ENCODE measurements at places on chromosomes 16 and 17.

DNA sequence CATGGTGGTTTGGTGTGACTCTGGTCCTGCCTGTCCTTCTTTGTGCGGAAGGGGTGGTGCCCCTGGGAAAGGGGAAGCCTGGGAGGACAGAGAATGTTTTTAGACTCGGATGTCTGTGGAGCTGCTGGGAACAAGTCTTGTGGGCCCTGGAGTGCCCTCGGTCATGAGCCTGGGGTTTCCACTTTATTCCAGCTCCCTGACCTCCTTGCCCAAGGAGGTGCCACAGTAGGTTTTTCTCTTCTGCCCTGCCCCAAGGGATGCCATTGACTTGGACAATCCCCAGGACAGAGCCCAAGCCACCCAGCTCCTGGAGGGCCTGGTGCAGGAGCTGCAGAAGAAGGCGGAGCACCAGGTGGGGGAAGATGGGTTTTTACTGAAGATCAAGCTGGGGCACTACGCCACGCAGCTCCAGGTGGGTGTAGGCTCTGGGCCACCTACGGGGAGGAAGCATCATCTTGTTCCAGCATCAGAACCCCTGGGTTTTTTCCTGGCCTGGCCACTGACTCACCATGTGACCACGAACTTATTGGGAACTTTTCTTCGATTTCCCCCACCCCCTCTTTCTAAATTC, 1.4 kb downstream of the STAT5A start:
- no peak for DNase-seq

DNA sequence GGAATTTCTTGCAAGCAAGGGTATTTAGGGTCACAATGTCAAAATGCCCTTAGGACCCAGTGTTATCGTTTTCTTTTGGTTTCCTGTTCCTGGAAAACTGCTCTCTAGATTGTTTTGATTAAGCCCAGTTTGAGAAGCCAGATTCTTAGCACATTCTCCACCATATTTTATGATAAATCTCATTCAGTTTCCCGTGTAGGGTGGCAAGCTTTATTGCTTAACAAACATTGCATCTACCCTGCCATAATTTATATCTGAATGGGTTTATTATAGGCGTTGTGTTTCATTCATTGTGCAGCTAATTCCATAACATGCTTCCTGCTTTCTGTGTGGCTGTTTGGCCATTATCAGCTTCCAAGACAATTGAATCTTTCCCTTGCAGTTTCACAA, 389.1 kb upstream of the DYNLRB2 start:
- DNase-seq: no peak

DNA sequence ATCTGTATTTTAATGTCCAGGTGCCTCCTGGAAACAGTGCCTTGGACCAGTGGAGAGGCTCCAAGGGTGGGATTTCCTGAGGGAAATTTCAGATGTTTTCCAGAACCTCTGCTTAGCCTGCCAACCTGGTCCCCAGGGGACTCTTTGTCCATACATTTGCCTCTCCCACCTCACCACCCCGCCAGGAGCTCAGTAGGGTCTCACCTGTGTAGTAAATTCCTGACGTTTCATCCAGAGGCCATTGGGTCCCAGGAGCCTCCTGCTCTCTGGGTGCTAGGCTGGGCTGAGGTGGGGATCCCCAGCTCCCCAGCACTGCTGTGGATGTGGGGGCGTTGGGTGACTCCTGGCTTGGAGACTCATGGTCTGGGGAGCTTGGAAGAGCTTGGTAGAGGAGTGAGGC, 2.7 kb downstream of the NLRP1 start:
- no peak for DNase-seq

DNA sequence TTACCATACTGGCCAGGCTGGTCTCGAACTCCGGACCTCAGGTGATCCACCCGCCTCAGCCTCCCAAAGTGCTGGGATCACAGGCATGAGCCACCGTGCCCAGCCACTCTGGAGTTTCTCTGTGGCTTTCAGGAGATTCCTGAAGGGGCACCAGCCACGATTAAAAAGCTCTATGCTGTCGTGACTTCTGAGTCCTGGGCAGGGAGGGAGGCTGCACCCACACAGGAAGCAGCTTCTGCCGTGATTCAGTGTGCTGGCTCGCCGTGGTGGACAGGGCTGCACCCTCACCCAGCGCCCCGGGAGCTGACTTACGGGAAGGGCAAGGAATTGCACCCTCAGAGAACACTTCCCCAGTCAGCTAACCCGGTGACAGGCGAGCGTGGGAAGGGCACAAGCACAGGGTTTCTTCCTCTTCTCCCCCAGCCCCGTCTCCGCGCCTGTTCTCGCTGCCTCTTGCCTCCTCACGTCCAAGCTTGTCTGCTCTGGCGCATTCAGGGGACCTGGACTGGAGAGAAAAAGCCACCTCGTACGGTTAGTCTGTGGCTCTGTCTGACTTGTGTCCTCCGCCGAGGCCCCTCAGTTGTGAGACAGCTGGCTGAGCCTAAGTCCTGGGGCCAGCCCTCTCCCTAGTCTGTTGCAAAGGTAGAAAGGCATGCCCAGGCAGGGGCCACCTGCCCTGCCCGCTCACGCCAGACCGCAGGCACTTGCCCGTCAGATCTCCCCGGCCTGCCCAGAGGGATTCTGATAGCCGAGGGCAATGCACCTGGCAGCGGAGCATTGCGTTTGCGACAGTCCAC, 145.0 kb downstream of the SEC14L1 start:
- no peak for DNase-seq

DNA sequence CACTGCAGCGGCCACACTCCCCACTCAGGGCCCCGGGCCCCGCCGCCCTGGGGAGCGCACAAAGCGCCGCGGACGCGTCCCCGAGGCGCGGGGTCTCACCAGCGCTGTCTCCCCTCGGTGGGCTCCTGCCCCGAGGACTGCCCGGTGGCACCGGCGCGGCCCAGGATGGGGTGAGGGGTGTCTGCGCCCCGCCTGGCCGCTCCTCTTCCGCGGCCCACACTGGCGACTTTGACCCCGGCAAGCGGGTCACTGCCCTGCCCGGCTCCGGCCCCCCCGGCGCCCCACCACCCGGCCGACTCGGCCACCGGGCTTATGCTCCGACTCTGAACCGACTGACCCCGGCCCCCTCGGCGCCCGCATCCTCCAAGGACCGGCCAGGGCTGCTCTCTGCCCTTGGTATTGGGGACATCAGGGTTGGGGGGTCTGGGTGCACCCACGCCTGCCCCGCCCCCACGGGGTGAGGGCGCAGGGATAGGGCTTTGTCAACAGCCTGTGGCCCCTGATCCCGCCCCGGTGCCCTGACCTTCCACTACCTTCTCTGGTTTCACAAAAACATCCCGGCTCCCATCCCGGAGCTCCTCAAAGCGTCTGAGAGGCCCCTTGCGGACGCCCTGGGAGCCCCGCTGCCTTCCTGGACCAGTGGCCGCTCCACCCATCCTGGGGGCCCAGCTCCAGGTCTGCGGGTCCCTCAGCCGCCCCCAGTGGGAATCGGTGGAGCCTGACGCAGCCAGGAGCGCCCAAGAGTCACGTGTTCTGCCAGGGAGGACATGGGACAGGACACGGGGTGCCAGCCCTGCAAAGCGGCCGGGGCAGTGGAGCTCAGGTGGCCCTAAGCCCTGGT, 829 bp downstream of the GCGR start:
- no peak for DNase-seq

DNA sequence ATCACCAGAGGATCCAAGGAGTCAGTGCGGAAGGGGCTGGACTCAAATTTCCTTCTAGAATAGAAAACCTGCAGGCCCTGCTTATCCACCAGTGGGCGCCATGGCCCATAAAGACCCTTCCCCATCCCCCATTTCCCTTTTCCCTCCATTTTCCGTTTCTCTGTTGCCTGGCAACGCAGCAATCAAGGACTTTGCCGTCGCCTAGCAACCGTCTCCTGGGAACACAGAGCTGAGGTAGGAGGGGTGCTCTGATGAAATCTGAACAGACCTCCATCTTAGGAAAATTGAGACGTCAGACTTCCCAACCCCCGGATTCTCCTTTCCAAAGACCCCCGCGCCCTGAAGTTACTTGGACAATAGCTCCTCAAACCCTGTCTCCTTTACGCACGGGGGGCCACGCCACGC, 5.7 kb downstream of the DLG4 start:
- no peak for DNase-seq

DNA sequence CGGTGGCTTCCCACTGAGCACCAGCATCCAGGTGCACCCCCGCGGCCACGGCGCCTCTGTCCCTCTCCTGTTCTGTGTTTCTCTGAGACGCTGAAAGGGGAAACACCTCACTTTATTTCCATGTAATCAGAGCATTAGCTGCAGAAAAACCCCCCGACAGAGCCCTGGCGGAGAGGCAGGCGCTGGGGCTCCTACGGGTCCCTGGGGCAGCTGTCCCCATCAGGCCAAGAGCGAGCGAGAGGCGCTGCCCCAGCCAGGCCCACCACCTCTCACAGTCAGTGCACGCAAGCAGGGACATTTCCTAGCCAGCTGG, 27.1 kb upstream of the CHMP6 start:
- no peak for DNase-seq

DNA sequence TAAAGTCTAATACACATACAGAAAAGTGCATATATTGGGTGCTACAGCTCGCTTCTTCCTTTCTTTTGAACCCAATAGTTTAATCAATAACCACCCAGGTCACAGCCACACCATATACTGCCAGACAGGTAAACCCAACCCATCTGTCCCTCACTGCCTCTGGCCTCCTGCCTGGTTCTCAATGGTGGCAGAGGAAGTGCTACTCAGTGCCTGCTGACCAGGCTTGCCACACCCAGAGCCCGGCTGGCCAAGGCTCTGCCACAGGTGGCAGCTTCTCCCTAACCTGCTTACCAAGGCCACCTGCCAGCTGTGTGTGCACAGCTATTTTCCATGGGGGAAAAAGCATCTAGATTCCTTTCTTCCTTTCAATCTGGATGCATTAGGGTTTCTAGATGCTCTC, 584 bp downstream of the PMP22 start:
- no peak for DNase-seq

DNA sequence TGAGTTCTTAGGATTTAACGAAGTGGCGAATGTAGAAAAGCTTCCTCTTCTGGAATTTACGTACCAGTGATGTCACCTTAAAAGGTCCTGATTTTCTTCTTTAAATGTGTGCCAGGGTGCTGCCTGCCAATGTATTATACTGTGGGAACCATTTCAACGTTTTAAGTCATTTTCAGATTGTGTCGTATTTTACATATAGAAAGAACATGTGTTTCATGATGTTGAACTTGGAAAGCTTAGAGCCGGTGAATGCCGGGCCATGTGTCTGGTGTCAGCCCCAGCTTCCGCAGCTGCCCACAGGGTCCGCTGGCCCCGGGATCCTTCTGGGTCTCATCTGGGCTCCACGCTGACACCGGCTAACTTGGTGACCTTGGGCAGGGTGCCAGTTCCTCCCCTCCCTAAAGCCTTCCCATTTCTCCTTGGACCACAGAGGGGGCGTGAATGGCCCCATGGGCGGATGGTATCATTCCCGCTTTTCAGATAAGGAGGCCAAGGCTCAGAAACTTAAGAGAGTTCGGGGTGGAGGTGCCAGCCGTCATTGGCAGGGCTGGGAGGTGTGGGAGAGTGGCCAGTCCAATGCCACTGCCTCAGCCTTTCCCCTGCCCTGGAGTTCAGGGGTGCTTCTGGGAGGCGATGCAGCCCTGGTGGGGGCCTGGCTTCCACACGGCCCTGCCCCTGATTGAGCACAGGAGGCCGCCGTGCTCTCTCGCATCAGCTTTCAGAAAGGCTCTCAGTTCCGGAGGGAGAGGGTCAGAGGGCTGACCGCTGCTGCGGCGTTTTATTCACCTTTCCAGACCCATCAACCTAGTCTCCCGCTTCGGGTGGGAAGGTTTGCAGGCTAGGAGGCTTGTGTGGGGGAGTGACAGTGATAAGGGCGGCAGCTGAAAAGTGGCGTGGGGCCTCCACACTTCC, 68.8 kb upstream of the CIBAR2 start:
- DNase-seq: no peak

DNA sequence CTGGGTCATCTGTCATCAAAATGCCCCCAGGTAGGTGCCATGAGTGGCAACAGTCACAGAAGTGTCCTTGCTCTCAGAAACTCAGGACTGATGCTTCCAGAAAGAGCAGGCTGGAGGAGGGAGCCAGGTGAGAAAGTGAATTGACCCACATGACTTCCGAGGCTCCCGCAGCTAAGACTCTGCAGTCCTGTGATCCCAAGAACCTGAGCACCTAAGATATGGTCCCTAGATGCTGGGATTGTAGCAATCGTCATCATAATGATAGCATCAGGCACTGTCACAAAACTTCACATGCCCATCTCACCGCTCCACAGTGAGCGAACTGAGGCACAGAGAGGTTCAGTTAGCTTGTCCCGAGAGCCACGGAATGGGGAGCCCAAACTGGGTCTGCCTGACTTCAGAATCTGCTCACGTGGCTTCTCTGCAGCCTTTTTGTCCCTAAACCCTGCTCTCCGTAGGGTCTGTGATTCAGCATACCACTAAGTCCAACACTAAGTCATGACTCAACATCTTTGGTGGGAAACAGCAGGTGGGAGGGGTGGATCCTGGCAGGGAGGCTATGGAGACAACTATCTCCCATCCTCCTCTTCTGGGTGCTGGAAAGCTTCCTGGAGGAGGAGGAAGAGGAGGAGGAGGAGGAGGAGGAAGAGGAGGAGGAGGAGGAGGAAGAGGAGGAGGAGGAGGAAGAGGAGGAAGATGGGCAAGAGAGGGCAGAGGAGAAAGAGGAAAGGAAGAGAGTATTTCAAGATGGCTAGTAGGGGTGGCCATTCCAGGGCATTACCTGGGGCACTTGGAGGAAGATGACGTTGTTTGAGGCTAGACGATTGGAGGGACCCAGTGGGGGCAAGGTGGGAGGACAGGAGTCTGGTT, 55.5 kb upstream of the DLX4 start:
- no peak for DNase-seq

GRCh38 chr17:41775394-41776226, 10.9 kb downstream of the JUP start:
- no peak for DNase-seq

DNA sequence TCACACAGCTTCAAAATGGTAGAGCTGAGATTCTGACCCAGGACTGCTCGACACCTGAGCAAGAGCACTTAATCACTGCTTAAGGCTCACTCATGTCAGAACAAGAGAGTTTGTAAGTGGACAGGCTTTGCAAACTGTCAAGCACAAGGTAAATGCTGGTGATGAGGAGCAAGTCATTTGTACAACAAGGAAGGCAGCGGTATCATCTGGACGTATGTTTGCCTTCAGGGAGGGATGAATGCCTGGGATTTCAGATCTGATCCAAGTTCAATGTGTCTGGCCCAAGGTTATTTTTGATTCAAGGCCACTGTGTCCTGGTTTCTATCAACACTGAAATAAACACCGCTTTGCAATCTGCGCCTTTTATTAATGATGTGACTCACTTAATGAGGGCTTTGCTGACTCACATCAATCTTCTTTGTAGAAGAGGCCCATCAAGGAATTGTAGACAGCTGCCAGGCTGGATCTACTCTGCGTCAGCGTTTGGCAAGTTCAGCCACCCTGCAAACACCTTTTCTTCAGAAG, 174.4 kb upstream of the HS3ST3A1 start:
- no peak for DNase-seq

DNA sequence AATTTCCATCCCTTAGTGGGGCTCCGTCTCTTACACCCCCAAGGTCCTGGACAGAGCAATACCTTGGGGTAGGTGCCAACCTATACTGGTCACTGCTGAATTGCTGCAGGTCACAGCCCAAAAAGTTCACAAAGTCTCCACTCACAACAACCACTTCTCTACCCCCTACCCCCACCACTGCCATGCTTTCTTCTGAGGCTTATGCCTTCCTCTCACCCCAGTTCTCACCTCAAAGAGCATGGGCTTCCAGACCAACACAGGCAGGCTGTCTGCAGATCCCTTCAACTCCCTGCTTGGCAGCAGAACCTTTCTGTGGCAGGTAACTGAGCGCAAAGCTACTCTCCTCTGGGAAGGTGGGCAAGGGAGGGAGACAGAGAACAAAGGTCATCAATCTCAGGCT, 35.5 kb downstream of the C16orf78 start:
- DNase-seq: no peak
